ENCODE measurements at places on chromosomes 1 and 21.
A peak's percentile ranks its signal among the peaks of the same experiment; 100 is the strongest.

GRCh38 chr1:203677771-203678170 lies 51.1 kb downstream of the ATP2B4 start:
- H3K36me3 ChIP-seq, result peaks cover 7% of the 10 kb centered on the region
- H3K27ac ChIP-seq, result peak overlapping the region; percentile 10
- DNase-seq, result no peak
- no peaks in the 10 kb centered on the region for H3K27me3 ChIP-seq

DNA sequence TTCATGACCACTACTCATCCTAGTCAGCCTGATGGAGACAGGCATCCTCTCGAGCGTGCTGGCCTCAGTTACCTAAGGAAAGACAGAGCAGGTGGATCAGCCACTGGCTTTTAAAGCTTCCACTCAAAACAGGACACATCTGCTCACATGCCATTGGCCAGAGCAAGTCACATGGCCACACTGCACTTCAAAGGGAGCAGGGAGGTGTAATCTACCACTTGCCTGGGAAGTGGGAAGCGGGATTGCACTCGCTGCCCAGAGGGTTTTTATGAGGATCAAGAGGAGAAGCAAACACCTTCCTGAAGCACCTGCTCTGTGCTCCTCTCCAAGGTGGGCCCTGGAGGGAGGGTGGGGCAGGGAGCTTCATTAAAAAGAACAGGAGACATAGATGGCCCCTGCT lies 108.0 kb downstream of the TAS1R2 start:
- no peak overlapping the region for H3K27ac ChIP-seq
- H3K4me3 ChIP-seq, result no peak overlapping the region
- H3K36me3 ChIP-seq, result no peaks in the 10 kb centered on the region
- no peak for DNase-seq
- H3K4me1 ChIP-seq, result no peaks in the 10 kb centered on the region
- no peaks in the 10 kb centered on the region for H3K27me3 ChIP-seq

GRCh38 chr1:28792644-28793121 lies 19.3 kb upstream of the OPRD1 start:
- no peaks in the 10 kb centered on the region for H3K36me3 ChIP-seq
- no peaks in the 10 kb centered on the region for H3K4me1 ChIP-seq
- no peak for DNase-seq

DNA sequence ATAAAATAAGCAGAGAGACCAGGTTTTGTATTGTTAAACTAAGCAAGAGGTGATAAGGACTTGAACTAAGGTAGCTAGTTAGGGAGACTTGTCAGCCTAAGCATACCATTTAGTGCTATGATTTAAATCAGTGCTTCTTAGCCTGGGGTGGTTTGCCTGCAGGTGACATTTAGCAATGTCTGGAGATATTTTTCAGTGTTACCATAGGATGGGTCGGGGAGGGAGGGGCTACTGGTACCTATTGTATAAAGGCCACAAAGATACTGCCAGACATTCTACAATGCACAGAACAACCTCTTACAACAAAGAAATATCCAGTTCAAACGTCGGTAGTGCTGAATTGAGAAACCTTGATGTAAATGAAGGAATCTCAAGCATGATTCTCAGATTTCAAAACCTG lies 3.3 kb downstream of the ATP5PB start:
- no peak for DNase-seq
- no peaks in the 10 kb centered on the region for H3K27me3 ChIP-seq
- no peak overlapping the region for H3K27ac ChIP-seq
- peaks cover 2% of the 10 kb centered on the region for H3K36me3 ChIP-seq
- H3K4me3 ChIP-seq, result no peak overlapping the region

DNA sequence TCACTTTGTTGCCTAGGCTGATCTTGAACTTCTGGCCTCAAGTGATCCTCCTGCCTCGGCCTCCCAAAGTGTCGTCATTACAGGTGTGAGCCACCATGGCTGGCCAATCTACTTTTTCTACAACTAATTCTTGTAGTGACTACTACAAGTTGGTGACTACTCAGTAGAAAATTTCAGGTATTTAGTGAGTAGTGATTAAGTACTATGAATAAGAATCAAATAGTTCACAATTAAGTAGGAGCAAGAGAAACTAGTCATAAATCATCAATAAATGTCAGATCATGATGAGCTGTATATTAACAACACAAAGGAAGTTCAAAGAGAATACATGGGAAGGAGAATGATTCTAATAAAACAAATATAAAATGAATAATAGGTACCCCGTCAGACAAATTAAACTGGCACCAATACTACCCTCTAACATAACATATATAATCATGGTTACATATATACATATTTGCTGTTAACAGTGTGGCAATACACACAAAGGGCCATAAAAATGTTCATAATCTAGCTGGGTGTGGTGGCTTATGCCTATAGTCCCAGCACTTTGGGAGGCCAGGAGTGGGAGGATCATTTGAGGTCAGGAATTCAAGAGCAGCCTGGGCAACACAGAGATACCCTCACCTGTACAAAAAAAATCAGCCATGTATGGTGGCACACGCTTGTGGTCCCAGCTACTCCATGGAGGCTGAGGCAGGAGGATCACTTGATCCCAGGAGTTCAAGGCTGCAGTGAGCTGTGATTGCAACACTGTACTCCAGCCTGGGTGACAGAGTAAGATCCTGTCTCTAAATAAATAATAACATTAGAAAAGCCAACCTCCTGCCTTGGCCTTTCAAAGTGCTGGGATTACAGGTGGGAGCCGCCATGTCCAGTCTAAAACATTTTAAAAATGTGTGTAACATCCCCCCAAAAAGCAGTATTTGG lies 19.1 kb downstream of the YY1AP1 start:
- H3K4me1 ChIP-seq, result no peaks in the 10 kb centered on the region
- H3K36me3 ChIP-seq, result peaks cover 11% of the 10 kb centered on the region
- no peak overlapping the region for H3K27ac ChIP-seq
- H3K27me3 ChIP-seq, result no peaks in the 10 kb centered on the region
- no peak overlapping the region for H3K4me3 ChIP-seq

- H3K4me3 ChIP-seq, result no peak overlapping the region
- no peaks in the 10 kb centered on the region for H3K27me3 ChIP-seq
- H3K27ac ChIP-seq, result no peak overlapping the region
- no peaks in the 10 kb centered on the region for H3K36me3 ChIP-seq
- DNase-seq, result no peak
Observed at GRCh38 chr1:8239039-8239305, 78.9 kb upstream of the SLC45A1 start.

GRCh38 chr1:227788271-227789083 lies 27.0 kb upstream of the PRSS38 start:
- no peaks in the 10 kb centered on the region for H3K36me3 ChIP-seq
- H3K4me1 ChIP-seq, result peaks cover 33% of the 10 kb centered on the region
- peaks cover 8% of the 10 kb centered on the region for H3K27me3 ChIP-seq
- DNase-seq, result no peak
- peak overlapping the region; percentile 59 for H3K4me3 ChIP-seq

DNA sequence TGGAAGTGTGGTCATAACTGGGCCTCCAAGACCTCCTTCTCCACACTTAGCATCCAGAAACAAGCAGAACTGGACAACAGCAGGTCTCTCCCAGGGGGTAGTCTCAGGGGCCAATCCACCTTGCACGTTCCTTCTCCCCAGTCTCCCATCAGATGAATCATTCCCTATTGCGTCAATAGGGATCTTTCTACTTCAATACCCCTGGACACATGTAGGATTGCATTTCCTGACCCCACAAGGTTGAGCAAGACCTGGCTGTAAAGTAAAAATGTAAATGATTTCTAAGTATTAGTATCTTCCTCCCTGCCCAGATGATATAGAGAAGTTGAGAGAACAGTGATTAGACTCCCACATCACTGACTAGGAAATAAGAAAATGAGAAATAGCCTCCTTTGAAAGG lies 224.5 kb upstream of the CSF3R start:
- peaks cover 7% of the 10 kb centered on the region for H3K4me1 ChIP-seq
- DNase-seq, result no peak
- no peak overlapping the region for H3K27ac ChIP-seq
- H3K27me3 ChIP-seq, result peaks cover 51% of the 10 kb centered on the region
- no peak overlapping the region for H3K4me3 ChIP-seq

DNA sequence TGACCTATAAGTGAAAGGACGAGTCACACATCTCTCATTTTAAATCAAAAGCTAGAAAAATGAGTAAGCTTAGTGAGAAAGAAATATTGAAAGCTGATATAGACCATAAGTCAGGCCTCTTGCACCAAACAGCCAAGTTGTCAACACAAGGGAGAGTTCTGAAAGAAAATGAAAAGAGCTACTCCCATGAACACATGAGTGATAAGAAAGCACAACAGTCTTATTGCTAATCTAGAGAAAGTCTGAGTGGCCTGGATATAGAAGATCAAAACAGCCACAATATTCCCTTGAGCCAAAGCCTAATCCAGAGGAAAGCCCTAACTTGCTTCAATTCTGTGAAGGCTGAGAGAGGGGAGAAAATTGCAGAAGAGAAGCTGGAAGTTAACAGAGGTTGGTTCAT lies 175.0 kb downstream of the SMYD3 start:
- H3K27ac ChIP-seq, result no peak overlapping the region
- H3K4me1 ChIP-seq, result no peaks in the 10 kb centered on the region
- no peak for DNase-seq
- H3K27me3 ChIP-seq, result no peaks in the 10 kb centered on the region
- H3K4me3 ChIP-seq, result no peak overlapping the region

DNA sequence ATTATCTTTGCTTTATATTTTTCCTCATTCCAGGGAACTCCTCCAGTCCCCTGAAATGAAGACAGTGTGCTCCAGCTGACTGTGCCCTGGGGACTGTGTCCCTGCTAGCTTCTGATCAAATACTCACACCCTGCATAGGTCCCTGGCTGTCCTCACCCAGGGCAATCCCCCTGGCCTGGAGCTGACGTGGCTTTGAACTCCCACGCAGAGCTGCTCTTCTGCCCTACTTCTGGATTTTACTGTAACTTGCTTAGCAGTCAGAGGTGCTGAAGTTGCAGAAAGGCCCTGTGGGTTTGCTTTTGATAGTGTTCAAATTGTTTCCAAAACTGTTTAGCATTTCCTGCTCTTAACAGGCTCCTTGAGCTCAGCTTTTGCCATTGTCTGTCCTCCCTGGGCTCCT lies 186.5 kb downstream of the FASLG start:
- no peaks in the 10 kb centered on the region for H3K36me3 ChIP-seq
- peaks cover 11% of the 10 kb centered on the region for H3K4me1 ChIP-seq
- DNase-seq, result peak; percentile 45
- no peaks in the 10 kb centered on the region for H3K27me3 ChIP-seq

DNA sequence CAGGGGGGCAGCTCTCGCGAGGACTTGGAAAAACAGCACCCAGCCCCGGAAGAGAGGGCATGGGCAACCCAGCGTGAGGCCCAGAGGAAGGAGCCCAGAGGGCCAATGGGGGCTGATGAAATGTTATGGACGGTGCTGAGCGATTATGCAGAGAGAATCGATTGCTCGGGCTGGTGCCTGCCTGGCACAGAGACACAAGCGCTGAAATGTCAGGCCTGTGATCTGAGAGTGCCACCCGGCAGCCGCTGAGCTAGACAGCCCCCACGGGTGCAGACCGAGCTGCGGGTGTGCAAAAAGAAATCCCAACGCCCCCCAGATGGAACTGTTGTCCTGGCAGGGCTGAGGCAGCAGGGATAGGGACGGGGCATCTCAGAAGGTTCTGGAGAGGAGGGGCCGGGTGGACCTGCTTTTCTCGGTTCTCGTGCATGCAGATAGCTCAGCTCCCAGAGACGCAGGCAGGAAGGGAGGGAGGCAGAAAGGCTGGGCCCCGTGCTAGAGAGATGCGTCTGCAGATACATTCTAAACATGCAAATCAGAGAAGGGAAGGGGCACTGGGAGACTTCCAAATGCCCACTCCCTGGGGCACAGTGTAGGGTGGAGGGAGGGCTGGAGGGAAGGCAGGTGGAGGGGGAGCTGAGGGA lies 41.5 kb downstream of the TAS1R2 start:
- H3K4me3 ChIP-seq, result no peak overlapping the region
- H3K27me3 ChIP-seq, result peaks cover 60% of the 10 kb centered on the region
- peaks cover 9% of the 10 kb centered on the region for H3K4me1 ChIP-seq
- H3K36me3 ChIP-seq, result no peaks in the 10 kb centered on the region
- no peak overlapping the region for H3K27ac ChIP-seq

GRCh38 chr1:180177931-180178330 lies 23.3 kb downstream of the QSOX1 start:
- H3K4me3 ChIP-seq, result no peak overlapping the region
- H3K27me3 ChIP-seq, result no peaks in the 10 kb centered on the region
- no peaks in the 10 kb centered on the region for H3K4me1 ChIP-seq
- H3K36me3 ChIP-seq, result peaks cover 4% of the 10 kb centered on the region

- peaks cover 2% of the 10 kb centered on the region for H3K27me3 ChIP-seq
- no peaks in the 10 kb centered on the region for H3K36me3 ChIP-seq
- no peaks in the 10 kb centered on the region for H3K4me1 ChIP-seq
- H3K4me3 ChIP-seq, result no peak overlapping the region
- no peak overlapping the region for H3K27ac ChIP-seq
- no peak for DNase-seq
Observed at GRCh38 chr21:31893851-31894415, 21.1 kb downstream of the HUNK start.

GRCh38 chr1:165999826-166000225 lies 167.0 kb downstream of the FAM78B start:
- no peaks in the 10 kb centered on the region for H3K27me3 ChIP-seq
- H3K4me1 ChIP-seq, result no peaks in the 10 kb centered on the region
- no peak overlapping the region for H3K4me3 ChIP-seq
- no peak for DNase-seq

GRCh38 chr1:67489643-67490042 lies 59.4 kb upstream of the SERBP1 start:
- H3K4me1 ChIP-seq, result no peaks in the 10 kb centered on the region
- H3K27ac ChIP-seq, result no peak overlapping the region
- H3K36me3 ChIP-seq, result no peaks in the 10 kb centered on the region
- no peaks in the 10 kb centered on the region for H3K27me3 ChIP-seq

DNA sequence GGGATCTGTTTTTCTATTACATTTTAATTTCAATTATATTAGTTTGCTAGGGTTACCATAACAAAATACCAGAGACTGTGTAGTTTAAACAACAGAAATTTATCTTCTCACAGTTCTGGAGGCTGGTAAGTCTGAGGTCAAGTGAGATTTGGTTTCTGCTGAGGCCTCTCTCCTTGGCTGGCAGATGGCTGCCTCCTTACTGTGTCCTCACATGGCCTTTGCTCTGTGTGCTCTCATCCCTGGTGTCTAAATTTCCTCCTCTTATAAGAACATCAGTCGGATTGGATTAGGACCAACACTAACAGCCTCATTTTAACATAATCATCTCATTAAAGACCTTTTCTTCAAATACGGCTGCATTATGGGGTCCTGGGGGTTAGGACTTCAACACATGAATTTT lies 195.2 kb upstream of the CHODL start:
- H3K4me1 ChIP-seq, result no peaks in the 10 kb centered on the region
- no peaks in the 10 kb centered on the region for H3K36me3 ChIP-seq
- H3K27ac ChIP-seq, result no peak overlapping the region
- no peak overlapping the region for H3K4me3 ChIP-seq

- H3K4me3 ChIP-seq, result no peak overlapping the region
- H3K27ac ChIP-seq, result no peak overlapping the region
- no peaks in the 10 kb centered on the region for H3K36me3 ChIP-seq
- no peaks in the 10 kb centered on the region for H3K4me1 ChIP-seq
Observed at GRCh38 chr1:3170561-3171453, 101.8 kb downstream of the PRDM16 start.

GRCh38 chr1:164608651-164609057 lies 49.7 kb downstream of the PBX1 start:
- no peaks in the 10 kb centered on the region for H3K4me1 ChIP-seq
- H3K27me3 ChIP-seq, result no peaks in the 10 kb centered on the region
- no peaks in the 10 kb centered on the region for H3K36me3 ChIP-seq
- no peak for DNase-seq
- H3K27ac ChIP-seq, result no peak overlapping the region
- no peak overlapping the region for H3K4me3 ChIP-seq

- H3K36me3 ChIP-seq, result no peaks in the 10 kb centered on the region
- H3K4me1 ChIP-seq, result no peaks in the 10 kb centered on the region
- no peak overlapping the region for H3K4me3 ChIP-seq
- no peaks in the 10 kb centered on the region for H3K27me3 ChIP-seq
Observed at GRCh38 chr1:31429583-31429982, 16.6 kb downstream of the SERINC2 start.
